ENCODE measurements at places on chromosomes 7 and 10. TPM values are rescaled to one million over a fixed set of nuclear protein-coding genes. Genes with fewer than 3 reads are reported as not detected.

ITIH5 gene
- 24.9 TPM for total RNA-seq

AZGP1 gene
- total RNA-seq = 2.8 TPM

PRSS37 gene
- not detected for total RNA-seq

NPC1L1 gene
- 0.17 TPM for total RNA-seq

Data from esophagus muscularis mucosa (tissue), 4 donors.